Peyer's patch (tissue), 4 donors: ENCODE measurements at places on chromosomes 7 and 10.

DNA sequence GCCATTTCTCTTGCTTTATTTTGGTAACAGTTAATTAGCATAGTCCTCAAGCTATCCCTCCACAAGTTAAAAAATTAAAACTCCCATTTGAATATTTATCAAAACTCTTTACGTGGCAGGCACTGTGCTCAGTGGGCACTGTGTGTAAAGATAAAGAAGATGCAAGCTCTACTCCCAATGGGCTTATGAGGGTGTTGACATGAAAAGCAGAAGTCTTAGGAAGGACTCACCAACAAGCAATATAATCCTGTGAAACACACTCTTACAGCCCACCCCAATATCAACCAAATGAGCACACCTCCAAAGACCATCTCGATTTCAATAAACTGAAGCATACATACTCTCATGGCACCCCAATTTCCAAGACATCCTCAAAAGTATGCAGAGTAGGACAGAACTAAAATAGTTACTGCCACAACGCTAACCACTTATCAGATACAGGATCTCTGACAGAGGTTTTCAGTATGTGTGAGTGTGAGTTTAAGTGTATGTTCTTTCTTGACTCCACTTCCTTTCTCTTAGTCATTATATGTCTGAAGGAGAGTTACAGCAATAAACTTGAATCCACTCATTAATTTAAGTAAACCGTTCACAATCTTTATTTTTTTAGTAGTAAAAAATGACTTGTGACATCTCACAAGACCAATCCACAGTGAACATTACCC is 120.0 kb downstream of the PDE1C start:
- H3K36me3 ChIP-seq: no peaks in the 10 kb centered on the region
- no peaks in the 10 kb centered on the region for H3K27me3 ChIP-seq
- no peak overlapping the region for H3K4me3 ChIP-seq
- H3K27ac ChIP-seq: no peak overlapping the region
- no peak for DNase-seq

DNA sequence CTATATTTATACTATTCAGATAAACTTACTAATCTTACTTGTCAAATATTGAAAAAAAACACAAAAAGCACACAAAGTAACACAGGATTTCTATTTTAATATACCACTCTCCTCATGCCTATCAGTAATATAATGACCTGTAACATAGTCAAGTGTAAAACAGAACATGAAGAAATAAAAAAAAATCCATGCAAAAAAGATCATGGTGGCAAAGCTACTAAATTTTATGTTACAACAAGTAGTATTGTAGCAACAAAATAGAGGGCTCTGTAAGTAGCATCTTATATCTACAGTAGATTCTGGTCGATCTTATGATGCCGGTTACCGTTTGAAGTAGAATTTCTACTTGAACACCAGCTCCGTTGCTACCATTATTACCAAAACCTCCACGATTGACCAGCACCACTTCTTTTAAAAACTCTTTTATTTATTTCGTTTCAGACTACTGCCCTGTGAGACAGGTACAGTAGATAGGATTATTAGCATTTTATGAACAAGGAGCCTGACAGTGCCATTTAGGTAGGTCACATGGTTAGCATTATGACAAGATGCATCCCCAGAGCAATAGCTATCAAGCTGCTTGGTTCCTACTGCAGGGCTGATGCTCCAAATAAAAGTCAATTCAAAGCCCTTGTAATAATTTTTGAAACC is 2.1 kb downstream of the CPED1 start:
- H3K4me1 ChIP-seq: peaks cover 5% of the 10 kb centered on the region
- no peak overlapping the region for H3K4me3 ChIP-seq
- H3K27me3 ChIP-seq: no peaks in the 10 kb centered on the region
- H3K36me3 ChIP-seq: no peaks in the 10 kb centered on the region
- no peak overlapping the region for H3K27ac ChIP-seq
- DNase-seq: no peak

GRCh38 chr7:116702046-116702785 is 30.2 kb downstream of the MET start:
- no peaks in the 10 kb centered on the region for H3K4me1 ChIP-seq
- no peak overlapping the region for H3K27ac ChIP-seq
- H3K27me3 ChIP-seq: no peaks in the 10 kb centered on the region
- no peaks in the 10 kb centered on the region for H3K36me3 ChIP-seq

GRCh38 chr10:129728905-129729795 is 234.9 kb downstream of the EBF3 start:
- H3K27ac ChIP-seq: no peak overlapping the region
- no peaks in the 10 kb centered on the region for H3K4me1 ChIP-seq
- no peaks in the 10 kb centered on the region for H3K27me3 ChIP-seq
- H3K36me3 ChIP-seq: no peaks in the 10 kb centered on the region
- no peak for DNase-seq

DNA sequence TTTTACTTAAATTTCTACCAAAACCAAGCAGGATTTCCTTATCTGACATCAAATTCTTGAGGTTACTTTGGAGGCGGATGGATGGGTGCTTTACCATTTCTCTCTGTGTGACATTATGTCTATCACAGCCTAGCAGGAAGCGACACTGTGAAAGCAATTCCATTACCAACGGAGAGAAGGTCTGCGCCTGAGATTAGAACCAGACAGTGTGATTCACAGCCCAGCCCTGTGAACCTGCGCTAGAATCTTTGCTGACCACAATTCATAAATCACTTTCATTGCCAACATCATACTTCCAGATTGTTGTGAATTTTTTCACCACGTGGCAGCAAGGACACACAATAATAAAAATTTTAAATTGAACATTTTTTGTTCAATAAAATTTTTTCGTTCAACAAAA is 126.5 kb downstream of the CUBN start:
- H3K27me3 ChIP-seq: no peaks in the 10 kb centered on the region
- no peak for DNase-seq
- no peaks in the 10 kb centered on the region for H3K4me1 ChIP-seq
- no peak overlapping the region for H3K4me3 ChIP-seq
- peak overlapping the region; percentile 38 for H3K27ac ChIP-seq
- no peaks in the 10 kb centered on the region for H3K36me3 ChIP-seq

DNA sequence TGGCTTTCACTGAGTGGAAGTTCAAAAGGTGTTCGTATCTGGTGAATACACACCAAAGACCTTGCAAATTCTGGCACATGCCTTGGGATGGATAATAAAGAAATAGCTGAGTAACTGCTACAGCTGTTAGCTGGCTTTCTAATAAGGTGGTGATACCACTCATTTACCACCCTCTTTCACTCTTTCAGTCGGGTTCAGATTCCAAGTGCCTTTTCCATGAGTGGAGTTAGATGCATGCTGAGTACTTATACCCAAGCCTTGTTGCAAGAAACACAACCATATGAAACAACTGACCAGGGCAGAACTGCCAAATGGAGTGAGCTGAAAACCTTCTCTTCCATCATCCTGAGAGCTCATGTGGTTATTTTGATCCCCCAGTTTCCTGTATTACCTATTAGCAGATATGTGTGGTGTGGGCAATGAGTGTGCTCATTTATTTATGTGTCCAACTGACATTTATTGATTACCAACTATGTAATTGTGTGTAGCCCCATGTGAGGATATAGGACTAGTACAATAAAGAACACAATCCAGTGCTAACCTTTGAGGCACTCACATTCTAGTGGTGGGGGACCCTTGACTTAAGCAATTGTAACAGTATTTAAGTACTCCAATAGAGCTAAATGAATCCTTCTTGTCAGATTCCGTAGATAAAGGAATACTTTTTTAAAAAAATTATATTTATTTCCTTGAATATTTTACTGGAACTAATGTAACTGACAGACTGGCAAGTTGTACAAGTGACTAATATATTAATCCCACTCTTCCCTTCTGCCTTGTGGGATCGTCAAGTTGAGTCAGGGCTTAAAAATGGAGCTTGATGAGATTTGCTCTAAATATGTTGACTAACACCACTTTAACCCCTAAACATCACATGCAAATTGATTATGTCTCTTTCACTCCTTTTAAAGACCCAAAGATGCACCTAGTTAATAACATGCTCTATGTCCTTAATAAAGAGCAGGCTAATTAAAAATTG is 124.7 kb downstream of the ARID5B start:
- peaks cover 6% of the 10 kb centered on the region for H3K4me1 ChIP-seq
- H3K36me3 ChIP-seq: no peaks in the 10 kb centered on the region
- H3K27me3 ChIP-seq: no peaks in the 10 kb centered on the region
- no peak overlapping the region for H3K4me3 ChIP-seq
- H3K27ac ChIP-seq: no peak overlapping the region
- no peak for DNase-seq

- no peak overlapping the region for H3K4me3 ChIP-seq
- no peak for DNase-seq
- H3K4me1 ChIP-seq: no peaks in the 10 kb centered on the region
- H3K27me3 ChIP-seq: no peaks in the 10 kb centered on the region
- H3K36me3 ChIP-seq: no peaks in the 10 kb centered on the region
These were observed 241.8 kb downstream of the TEX36 start for GRCh38 chr10:125441151-125441550.

DNA sequence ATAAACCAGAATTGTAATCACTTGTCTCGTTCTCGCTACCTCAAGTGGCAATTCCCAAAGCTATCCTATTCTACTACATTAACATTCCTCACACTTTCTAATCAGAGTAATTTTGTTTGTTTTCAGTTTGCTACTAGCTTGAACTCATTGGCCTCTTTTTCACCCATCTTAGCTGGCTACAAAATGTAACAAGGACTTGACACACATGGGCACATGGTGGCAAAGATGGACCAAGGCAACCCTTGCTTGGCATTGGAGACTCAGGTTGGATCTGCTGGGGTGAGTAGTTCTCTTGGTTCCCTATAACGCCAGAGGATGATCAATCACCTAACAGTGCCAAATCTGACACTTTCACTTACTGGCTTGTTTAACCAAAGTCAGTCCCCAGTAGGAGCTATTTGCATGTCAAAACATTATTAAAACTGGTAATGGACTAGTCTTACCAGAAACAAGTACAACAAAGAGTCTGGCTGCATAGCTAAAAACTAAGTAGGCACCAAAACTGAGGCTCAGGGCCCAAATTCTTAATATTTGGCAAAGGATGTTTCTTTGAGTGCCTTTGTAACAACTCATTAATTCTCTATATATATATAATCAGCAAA is 1.9 kb downstream of the USP6NL start:
- H3K27me3 ChIP-seq: no peaks in the 10 kb centered on the region
- H3K4me1 ChIP-seq: no peaks in the 10 kb centered on the region
- H3K4me3 ChIP-seq: no peak overlapping the region

DNA sequence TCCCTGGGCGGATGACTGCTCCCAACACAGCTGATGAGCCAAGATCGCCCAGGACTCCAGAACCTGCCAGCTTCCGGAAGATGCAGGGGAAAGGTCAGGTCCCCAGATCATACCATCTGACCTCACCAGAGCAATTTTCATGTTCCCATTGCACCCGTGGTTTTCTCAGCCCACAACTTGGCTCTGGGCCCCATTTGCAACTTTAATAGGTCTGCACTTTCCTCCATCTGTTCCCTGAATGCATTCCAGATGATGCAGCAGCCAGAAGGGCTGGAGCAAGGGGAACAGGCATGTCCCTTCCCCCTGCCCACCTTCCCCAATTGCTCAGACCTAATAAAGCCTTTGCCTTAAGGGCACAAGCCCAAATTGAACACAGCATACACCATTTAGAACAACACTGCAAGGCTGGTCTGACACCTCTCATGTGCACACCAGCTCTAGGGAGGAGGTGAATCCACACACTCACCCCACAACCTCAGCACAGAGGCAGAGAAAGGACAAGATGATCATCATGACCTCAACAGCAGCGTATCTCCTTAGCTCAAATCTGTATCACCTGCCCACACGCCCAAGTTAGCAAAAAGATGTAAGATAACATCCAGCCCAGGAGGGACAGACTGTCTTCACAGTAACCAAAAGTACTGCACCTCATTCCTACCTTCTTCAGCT is 87.5 kb downstream of the PLXNA4 start:
- DNase-seq: no peak
- H3K27ac ChIP-seq: no peak overlapping the region
- no peaks in the 10 kb centered on the region for H3K36me3 ChIP-seq
- no peak overlapping the region for H3K4me3 ChIP-seq
- no peaks in the 10 kb centered on the region for H3K4me1 ChIP-seq

GRCh38 chr7:35804231-35804970 is 3.5 kb downstream of the SEPTIN7 start:
- no peak overlapping the region for H3K4me3 ChIP-seq
- no peak for DNase-seq
- H3K27ac ChIP-seq: no peak overlapping the region
- H3K4me1 ChIP-seq: no peaks in the 10 kb centered on the region
- no peaks in the 10 kb centered on the region for H3K36me3 ChIP-seq

DNA sequence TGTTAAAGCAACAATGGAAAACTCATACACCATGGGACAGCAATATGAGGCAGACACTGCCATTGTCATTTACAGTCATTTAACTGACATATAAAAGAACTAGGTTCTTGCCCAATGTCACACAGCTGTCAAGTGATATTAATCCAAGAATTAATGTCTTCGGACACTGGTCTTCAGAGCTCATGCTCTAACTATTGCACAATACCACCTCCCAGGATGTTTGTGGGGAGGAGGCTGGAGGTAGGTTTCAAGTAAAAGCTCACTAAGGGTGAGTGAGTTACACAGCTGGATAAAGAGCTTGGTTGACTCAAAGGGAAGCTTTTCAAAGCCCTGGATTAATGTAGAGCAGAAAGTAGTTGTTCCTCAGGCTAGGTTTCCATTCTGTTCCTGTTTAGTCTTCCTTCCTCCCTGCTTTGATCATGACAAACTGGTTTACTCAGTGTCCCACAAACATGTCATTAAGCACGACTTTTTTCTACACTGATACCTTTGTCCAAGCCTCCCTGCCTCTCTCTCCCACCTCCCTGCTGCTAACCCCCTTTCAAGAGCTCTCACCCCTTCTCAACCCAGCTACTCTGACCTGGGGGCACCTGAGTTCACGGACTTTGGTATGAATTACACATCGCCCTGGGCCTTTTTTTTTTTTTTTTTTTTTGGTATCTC is 987 bp upstream of the EXOC6 start:
- H3K36me3 ChIP-seq: no peaks in the 10 kb centered on the region
- H3K4me1 ChIP-seq: peaks cover 3% of the 10 kb centered on the region

DNA sequence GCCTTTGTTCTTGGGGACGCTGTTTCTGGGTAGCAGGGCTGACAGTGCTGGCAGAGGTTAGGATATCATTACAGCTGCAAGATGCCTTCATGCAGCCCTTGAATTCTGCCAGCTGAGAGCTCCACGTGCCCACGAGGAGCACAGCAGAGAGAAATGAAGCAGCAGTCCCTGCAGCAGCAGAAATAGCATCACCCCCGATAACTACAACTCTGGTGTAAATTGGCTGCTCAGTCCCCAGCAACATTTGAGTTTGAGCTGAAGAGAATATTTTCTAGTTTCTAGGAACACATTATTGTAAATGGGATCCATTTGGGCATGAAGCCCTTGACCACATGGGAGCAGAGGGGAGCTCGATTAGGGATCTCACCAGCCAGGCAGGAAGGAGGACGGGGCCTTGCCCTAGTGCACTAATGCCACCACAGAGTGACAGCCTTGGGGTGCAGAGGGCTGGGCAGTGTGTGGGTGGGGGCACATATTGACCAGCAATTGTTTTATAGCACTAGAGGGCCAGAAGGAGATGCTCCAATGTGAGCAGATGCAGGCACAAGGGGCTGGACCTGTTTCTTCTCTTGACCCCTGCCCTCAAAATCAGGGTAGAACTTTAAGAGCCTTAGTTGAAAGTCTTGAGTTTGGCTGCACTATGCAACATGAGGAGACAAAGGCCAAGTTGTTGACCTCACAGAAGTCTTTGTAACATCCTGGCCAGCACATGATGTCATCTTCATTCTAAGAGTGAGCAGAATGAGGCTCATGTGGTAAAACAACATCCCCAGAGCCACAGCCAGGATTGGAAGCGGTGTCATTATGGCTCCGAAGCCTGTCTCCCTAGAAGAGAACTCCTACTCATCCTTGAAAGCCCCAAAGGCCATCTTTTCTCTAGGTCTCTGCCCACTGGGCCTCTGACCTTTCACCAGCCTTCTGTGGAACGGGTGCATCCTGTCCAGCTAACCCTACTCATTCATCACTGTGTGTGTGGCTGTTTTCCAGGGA is 52.6 kb downstream of the ADCY1 start:
- DNase-seq: peak; percentile 25
- no peak overlapping the region for H3K4me3 ChIP-seq
- no peaks in the 10 kb centered on the region for H3K4me1 ChIP-seq
